ENCODE measurements at places on chromosomes 4 and X.
A peak's percentile ranks its signal among the peaks of the same experiment; 100 is the strongest.

GRCh38 chr4:21544415-21544814 is 404.2 kb downstream of the KCNIP4 start:
- no peak for DNase-seq

GRCh38 chr4:170374770-170375169 is 285.0 kb upstream of the AADAT start:
- DNase-seq = peak; percentile 56

DNA sequence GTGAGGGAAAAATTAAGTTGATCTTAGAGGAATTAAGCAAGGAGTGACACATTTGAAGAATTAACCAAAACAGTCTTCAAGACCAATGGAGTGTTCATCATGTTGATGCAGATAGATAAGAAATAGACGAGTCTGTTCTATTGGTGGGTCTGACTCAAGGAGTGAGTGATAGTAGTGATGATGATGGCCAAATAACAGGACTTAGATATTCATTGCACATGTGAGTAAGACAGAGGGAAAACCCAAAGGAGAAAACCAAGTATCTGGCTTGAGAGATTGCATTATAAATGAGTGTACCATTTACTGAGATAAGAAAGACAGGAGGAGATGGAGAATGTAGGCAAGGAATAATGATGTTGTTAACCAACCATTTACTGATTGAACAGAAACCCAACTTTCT is 321.3 kb downstream of the ADGRL3 start:
- DNase-seq = no peak

DNA sequence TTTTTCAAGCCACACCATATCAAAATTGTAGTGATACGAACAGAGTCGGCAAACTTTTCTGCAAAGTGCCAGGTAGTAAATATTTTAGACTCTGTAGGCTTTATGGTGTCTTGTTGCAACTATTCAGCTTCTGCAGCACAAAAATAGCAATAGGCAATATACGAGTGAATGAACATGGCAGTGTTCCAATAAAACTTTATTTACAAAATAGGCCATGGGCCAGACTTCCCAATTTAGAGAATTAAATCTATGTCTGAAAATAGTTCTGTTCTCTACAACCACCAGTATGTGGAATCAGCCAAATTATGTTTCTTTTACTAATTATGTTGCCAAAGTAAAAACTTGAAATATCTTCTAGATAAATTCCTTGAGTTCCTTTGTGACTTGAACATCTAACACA is 56.5 kb downstream of the NCAPG start:
- DNase-seq = no peak

GRCh38 chr4:98639108-98639507 is 19.3 kb downstream of the TSPAN5 start:
- no peak for DNase-seq

GRCh38 chr4:99379571-99379970 is 27.0 kb upstream of the ADH1C start:
- no peak for DNase-seq

DNA sequence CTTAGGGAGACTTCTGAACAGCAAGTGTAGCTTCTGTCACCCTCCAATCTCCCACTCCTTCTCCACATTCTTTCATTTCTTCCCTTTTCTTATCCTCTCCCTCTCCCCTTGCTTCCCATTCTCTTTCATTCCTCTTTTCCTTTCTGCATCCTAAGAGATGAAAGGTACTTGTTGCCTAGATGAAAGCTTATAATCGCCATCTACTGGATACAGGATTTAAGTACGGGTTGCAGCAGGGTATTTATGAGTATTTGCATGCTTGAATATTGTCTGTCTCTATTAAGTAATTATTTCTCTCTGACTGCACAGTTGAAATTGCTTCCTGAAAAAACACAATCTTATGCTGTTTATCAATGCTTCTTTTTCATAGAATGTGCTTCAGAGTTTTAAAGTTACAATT is 174.0 kb upstream of the TENT5D start:
- DNase-seq = no peak

DNA sequence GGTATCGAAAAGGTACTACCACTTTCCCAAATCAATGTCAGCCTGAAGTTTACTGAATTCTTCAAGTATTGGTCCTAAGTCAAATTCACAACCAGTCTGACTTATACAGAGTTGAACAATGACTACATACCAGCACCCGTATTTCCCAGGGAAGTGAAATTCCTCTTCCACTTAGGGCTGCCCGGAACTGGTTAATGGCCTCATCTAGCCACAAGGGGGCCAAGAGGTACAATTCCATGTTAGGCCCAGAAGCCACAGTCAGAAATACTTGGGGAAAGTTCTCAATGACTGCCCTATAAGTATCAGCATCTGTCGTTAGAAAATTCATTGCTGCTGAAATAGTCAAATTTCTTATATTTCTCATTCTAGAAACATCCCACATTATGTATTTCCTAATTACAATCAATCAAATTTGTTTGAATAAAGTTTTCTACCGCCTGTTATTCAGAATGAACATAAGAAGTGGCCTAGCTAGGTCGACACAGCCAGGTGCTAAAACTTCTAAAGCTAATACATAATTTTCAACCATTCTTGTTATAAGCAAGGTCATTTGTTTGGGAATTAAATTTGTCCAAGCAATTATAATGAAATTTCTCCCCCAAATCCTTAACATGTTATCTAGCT is 5.6 kb upstream of the PCDH7 start:
- DNase-seq = peak; percentile 22

DNA sequence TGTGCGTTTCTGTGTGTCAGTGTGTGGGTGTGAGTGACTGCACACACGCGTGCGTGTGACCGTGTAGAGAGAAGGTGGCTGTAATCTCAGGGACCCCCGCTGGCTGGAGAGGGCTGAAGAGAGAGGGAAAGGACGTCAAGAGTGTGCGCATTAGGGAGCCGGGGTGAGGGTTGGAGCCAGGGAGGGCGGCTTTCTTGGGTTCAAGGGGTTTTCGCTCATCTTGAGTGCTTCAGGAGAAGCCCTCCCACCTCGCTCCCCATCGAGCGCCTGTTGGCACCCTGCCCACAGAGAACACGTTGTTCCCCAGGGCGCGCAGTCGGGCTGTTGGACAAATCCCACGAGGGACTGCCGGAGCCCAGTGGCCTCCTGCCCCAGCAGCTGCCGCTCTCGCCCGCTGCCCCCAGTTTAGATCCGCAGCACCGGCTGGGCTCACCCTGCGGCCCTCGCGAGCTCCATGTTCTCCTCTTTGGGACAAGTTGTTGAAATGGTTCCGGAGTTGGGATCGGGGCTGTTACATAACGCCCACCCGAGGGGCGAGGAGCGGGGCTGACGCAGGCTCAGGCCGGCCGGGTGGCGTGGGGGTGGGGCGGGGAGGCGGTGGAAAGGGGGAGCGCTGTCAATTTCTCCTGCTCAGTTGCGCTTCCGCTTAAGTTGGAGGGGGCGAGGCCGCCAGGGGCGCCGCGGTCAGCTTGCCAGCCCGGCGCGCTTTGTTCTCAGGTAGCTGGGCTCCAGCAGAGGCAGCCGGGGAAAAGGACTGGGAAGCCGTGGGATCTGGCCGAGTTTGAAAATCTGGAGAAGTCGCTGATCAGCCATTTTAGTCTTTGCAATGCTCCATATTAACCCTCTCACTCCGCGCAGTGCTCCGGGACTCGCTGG is 1.6 kb downstream of the GRIA2 start:
- DNase-seq = no peak

- DNase-seq = no peak
Measured at GRCh38 chr4:97411356-97411755, 731.9 kb downstream of the STPG2 start.

- no peak for DNase-seq
Measured at GRCh38 chr4:56764223-56764622, 57.3 kb downstream of the SPINK2 start.

DNA sequence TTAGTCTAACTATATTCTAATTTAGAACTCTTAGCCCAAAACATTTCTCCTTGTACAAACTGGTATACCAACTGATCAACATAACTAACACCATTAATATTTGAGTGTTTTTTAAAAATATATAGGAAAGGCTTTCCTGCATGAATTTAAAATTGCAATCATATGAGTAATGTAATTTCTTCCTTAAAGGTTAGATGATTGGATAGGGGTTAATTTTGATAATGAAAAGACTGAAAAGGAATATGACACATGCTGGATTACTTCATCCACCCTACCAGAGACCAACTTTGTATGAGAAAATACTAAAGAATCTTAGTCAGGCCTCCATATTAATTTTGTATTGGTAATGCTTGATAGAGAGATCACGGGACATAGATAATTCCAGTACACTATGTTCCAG is 25.1 kb upstream of the PLS3 start:
- no peak for DNase-seq

- peak; percentile 44 for DNase-seq
Measured at GRCh38 chr4:57426779-57427395, 316.7 kb upstream of the IGFBP7 start.

- DNase-seq = no peak
Measured at GRCh38 chr4:59540311-59540710, 1659.8 kb upstream of the ADGRL3 start.

DNA sequence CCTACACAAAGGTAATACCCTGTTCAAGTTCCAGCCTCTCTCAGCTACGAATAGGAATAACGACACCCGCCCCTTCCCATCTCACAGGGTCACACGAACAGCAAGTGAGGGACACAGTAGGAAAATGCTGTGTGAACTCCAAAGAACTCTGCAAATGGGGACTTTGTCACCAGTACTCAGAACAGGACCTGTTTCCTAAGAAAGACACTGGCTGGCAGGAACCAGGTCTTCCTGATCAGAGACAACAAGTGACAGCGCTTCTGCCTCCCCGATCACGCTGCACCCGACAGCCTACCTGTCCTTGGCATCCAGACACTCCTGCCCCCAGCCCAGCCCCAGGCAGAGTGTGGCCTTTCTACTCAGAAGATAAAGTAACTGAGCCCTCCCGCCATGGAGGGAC is 14.2 kb downstream of the DCTD start:
- DNase-seq = no peak

- no peak for DNase-seq
Measured at GRCh38 chrX:13579661-13580060, 10.3 kb downstream of the EGFL6 start.

DNA sequence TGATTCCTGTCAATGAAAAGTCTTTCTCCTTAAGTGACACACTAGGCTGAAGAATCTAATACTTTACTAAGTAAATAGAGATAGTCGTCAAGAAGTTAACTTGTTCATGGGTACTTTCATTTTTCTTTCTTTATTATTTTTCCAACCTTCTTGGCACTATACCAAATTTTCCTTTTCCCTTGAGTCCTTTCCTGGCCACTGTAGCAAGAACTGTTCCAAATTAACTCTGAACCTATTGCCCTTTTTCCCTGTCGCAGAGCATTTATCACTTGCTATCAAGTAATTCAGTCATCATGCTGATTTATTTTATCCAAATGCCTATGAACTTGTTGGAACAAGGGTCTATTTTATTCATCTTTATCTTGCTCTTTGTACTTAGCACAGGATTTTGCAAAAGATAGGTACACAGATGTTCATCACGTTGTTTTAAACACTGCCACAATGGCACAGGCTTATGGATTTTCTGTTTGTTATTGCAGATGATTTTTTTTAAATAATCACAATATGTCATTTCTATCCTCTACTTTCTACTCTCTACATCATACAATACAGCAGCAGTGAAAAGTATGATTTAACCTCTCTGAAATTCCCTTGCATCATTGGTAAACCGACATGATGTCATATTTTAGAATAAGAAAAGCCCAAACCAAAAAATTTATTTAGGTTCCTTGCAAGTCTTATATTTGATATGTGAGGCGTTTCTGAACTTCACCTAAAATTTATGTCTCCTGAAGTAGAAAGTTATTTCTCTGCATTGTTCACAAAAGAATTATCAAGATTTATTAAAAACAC is 2352.3 kb downstream of the PCDH7 start:
- no peak for DNase-seq

GRCh38 chr4:160716551-160716950 is 1447.2 kb downstream of the FSTL5 start:
- DNase-seq = no peak

DNA sequence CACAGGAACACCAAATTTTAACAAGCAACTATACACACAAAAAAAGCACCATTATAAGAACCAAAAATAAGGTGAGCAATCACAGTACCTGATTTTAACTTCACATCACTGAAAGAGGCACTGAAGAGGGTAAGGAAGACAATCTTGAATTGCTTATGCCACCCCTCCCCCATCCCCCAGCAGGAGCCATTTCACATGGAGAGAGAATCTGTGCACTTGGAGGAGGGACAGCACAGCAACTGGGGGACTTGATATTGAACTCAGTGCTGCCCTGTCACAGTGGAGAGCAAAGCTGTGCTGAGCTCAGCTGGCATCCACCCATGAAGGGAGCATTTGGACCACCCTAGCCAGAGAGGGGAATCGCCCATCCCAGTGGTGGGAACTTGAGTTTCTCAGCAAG is 56.0 kb downstream of the NUDT11 start:
- DNase-seq = no peak

- no peak for DNase-seq
Measured at GRCh38 chr4:54118850-54119589, 19.1 kb downstream of the GSX2 start.

DNA sequence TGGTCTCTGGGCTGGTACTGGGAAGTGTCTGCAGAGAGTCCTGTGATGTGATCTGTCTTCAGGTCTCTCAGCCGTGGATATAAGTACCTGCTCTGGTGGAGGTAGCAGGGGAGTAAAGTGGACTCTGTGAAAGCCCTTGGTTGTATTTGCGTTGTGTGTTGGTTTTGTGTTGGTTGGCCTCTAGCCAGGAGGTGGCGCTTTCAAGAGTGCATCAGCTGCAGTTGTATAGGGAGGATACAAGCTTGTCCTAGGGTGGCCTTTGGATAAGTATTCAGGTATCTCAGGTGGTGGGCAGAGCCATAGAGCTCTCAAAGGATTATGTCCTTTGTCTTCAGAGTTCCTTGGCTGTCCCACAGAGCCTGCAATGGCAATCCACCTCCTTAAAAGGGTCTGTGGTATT is 111.6 kb downstream of the MAGEB17 start:
- no peak for DNase-seq

DNA sequence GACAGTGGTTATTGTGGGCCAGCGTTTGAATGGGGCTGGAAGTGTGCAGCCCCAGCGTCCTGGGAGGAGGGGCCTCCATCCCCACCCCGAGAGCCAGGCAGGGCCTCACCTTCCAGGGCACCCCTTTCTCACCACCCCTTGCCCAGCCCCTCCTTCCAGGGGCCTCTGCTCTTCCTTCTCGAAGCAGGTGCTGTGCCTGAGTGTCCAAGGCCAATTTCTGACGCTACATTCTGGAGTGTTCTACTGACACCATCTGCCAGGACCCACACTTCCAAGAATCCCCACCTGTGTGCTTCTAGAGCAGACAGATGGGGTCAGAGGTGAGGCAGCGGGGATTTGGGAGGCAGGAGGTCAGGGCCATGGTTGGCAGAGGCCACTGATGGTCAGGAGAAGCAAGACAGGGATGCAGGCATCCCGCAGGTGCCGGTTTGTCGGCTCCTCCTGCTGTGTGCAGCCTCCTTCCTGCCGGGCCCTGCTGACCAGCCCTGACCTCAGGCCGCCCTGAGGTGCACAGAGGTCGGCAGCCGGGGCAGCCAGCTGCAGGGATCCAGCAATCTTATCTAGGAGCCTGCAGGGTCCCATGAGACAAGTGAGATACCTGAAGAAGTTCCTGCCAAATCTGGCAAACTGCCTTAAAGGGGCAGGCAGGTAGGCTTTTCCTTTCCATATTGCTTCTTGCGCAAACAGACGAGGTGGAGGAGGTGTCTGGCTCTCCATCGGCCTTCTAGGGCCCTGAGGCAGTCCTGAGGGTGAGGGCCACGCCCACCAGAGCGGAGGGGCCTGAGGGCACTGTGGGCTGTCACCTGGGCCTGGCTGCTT is 18.8 kb downstream of the MSANTD1 start:
- DNase-seq = peak; percentile 9
